ENCODE measurements at places on chromosomes 5 and 9.

GRCh38 chr5:102288630-102289029 is 7.5 kb downstream of the SLCO4C1 start:
- DNase-seq, result no peak

GRCh38 chr9:111405701-111406100 is 75.7 kb upstream of the OR2K2 start:
- DNase-seq, result no peak

GRCh38 chr9:5876026-5876425 is 14.7 kb upstream of the MLANA start:
- DNase-seq, result no peak

- DNase-seq, result no peak
Observed at GRCh38 chr9:126173929-126174328, 152.7 kb upstream of the MVB12B start.

DNA sequence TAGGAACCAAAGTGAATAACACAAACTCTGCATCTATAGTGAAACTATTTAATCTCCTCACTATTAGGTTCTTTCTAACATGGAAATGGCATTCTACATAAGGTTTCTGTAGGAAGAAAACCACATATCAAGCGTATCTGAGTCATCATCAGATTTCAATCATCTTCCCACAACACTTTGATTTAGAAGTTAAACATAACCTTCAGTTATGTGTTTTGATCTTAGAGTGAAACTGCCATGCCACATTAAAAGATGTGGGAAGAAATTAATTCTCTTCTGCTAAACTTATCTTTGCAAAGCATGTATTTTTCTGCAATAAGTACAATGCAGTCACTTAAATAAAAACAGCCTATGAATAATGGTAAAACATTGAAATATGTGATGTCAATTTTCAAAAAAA is 55.0 kb downstream of the MEF2C start:
- no peak for DNase-seq

DNA sequence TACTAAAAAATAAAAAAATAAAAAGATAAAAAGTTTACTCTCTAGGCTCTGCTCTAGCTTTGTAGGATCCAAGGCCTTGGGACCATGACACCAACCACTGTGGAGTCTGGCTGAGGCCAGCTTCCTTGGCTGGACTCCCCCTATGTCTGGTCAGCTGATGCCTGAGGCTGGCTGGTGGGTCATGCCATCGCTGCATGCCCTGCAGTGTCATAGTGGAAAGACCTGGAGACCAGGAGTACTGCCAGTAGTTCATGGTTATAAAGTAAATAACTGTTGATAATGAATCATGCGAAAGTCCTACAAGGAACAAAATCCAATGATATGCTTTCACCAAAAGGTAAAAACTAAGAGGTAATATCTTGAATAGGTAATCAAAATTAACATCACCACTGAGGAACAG is 43.2 kb downstream of the GARNL3 start:
- DNase-seq, result no peak

- DNase-seq, result no peak
Observed at GRCh38 chr9:124359855-124360678, 55.2 kb downstream of the PSMB7 start.

DNA sequence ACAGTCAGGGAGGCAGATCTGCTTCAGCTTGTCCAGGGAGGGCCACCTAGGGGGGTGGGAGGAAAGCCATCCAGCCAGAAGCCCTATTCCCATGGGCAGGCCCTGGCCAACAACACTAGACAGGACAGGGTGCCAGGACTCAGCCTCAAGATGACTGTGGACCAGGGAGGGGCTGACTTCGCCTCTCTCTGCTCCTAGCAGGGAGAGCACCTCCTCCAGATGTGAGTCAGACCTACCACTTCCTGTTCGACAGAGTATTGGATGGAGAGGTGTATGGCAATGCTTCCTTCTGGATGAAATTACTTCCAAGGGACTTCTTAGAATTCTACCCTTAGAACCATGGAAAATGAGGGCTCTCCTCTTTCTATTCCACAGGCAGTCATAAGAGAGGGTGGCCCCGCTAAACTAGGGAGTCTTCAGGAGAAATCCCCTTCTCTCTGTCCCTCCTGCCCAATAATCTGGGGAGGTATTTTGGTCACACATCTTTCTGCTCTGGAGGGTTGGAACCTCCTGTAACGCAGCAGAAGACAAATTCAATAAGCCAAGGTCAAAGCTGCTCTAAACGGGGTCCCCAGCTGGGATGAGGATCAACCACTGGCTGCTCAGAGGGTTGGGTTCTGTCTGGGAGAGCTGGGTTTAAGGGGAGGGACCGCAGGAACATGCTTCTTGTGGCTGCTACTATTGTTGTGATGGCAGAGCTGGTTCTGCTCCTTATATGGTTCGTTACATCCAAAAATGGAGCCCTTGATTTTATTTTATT is 23.2 kb upstream of the RCL1 start:
- no peak for DNase-seq

GRCh38 chr5:176664479-176664878 is 17.2 kb downstream of the TSPAN17 start:
- DNase-seq, result no peak

DNA sequence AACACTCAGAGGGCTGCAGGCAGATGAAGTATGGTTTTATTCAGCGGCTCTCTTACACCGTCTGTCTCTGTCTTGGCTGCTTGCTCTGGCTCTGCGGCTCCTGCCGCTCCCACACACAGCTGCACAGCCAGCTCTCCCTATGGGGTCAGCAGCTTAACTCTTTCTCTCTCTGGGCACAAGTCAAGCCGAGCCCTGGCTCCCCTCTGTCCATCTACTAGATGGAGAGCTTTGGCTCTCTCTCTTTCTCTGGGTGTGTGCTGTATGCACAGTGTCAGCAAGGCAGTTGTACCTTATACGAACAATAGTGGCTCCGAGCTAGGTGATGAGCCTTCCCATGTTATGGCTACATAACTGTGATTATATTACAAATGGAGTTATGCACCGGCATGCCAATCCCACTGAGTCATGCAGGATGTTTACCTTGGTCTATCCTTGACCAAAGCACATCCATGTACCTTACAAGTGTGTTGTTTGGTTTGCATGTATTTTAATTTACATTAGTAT is 19.3 kb upstream of the PPP2CA start:
- DNase-seq, result peak; percentile 52

- DNase-seq, result no peak
Observed at GRCh38 chr5:149628221-149628620, 46.9 kb downstream of the ARHGEF37 start.

DNA sequence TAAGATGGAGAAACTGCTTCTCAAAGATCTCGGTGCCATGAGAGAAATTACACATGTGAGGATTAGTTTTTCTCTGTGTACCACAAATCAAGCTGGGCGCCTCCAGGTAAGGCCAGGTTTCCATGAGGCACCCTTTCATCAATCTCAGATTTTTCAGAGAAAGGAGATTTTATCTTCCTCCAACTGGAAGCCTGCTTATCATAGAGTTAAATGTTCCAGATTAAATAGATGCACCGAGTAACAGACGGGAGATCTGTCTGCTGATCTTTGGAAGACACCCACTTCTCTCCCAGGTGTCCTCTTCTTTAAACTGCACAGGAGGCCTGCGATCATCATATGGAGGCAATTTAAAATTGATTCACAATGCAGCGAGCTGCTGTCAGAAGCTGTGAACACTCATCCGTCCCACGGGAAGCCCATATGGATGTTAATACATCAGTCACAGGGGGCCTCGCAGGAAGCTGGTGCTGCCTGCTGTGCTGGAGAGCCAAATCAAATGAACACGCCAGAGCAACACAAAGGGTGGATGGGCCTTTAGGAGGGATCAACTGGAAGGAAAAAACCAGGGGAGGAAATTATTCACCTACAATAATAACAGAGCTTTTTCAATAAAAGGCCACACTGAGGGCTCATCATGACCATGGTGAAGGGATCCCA is 93.3 kb downstream of the TLE1 start:
- no peak for DNase-seq

DNA sequence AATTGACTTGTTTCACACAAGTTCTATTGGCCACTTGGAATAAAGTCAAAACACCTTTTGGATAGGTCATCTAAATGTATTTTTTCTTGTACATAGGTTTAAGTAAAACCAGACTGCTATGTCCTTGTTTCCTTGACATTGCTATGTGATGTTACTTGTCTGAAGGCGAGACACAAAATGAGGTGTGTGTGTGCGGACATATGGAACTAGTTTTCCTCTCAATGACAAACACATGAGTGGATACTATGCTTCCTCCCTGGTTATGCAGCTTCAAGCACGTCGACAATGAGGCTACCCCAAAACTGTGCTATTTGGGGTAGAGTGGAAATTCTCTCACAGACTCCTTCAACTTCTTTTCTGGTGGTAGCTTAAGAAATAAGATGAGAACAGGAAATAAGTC is 276.8 kb downstream of the GAS1 start:
- DNase-seq, result no peak

DNA sequence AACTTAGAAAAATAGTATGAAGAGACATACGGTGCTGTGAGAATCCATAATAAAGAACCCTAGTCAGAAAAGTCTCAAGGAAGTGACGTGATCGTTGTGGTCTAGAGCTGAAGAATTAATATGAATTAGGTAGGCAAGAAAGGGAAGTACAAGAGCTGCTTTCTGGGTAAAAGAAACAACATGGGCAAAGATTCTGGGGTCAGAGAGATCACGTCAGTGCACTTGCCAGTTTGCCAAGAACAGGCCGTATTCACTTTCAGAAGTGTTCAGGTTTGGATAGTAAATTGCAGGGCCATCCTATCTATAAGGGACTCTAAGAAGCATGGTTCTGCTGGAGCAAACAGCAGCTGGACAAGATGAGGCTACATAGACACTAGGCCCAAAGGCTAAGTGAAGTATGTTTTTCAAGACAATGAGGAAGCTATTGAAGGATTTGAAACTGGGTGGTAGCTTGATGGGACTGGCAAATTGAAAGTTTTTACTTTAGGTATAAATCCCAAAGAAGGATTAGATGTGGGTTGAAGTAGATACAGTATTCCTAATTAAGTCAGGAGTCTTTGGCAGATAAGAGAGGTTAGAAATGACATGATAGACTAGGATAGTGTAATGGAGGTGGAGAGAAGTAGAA is 4.8 kb upstream of the CHD1 start:
- no peak for DNase-seq

- no peak for DNase-seq
Observed at GRCh38 chr9:136019681-136020060, 58.5 kb upstream of the UBAC1 start.

DNA sequence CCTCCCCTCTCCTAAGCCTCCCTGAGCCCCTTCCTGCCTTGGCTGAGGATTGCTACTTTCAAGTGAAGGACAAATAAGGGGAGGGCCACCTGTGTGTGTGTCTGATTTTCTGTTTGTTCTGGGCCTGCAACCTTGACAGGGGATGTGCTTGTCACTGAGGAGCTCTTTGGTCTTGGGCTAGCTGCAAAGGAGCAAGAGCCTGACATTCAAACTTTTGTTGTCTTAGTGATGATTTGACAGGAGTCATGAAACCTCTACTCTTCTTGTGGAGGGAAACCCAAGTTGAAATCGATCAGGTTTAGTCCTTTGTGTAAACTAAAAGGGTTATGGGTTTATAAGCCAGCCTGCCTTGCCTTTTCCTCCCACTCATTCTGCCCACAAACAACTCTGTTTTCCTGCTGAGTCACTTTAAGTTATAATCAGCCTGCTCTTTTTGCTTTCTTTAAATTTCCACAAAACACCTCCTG is 16.9 kb downstream of the CLTA start:
- DNase-seq, result no peak

DNA sequence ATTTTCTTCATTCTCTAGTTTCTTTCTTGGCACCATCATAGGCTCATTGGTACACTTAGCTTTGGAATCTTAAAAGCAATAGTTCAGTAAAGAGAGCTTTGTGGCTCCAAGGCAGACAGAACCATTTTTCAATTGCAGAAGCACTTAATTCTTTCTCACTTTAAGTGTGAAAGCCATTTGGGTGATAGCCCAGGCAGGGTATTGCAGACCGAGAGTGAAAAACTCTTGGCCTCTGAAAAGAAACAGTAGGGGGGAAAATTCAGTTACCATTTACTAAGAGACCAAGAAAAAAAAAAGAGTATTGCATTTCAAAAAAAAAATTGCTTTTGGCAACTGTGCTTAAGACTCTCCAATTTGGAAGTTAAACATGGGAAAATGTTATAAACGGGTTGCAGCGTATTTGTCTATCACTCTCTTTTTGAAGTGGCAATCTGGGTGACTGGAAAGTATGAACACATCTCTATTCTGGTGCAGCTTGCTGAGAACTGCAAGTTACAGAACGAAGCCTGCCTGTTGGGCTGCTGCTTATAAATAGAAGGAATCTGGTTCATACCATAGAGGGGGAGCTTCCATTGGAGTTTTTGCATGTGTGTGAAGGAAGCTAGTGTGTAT is 170.5 kb downstream of the TLE4 start:
- DNase-seq, result no peak

- DNase-seq, result peak; percentile 67
Observed at GRCh38 chr5:52787600-52788504, at the start of the genes ITGA1 and PELO. TSS of gene ITGA1 (plus strand) at chr5:52787916. CDS start at chr5:52788354, 438 bp downstream. TSS of gene PELO (plus strand) at chr5:52787916. CDS start at chr5:52800395, 12,479 bp downstream.

GRCh38 chr9:135908093-135908753 is 877 bp upstream of the CAMSAP1 start:
- no peak for DNase-seq

DNA sequence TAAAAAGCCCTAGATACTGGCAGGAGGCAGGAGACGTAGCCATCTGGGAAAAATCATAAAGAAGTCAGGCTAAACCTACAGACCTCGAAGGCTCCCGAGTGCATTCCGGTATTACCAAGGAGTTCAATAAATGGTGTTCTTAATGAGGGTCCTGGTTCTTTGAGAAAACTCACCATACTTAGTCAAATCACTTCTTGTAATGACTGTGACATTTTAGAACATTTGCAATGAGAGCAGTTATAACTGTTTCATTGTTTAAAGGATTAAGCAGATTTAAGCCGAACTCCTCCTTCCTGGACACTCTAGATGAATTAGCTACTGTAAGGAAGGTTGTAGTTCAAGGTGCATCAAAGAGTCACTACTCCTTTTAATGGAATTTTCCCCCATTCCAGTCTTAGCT is 67.8 kb downstream of the EFNA5 start:
- DNase-seq, result no peak

- peak; percentile 20 for DNase-seq
Observed at GRCh38 chr9:127159325-127159801, 36.9 kb upstream of the ANGPTL2 start.

DNA sequence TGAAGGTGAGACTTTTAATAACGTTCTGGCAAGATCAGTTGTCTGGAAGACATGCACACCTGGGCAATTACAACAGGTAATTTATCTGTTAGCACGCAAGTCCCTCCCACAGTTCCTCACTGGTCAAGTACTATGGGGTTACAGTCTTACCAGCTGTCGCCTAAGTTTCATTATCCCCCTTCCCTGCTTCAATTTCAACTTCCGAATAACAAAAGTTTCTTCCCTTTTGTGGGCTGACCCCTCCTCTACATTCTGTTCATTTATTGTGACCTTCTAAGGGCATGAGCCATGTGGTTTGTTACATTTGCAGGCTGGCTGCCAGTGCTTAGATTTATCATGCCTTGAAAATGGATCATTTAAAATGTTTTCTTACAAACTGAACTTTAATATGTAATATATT is 16.5 kb downstream of the GAPT start:
- DNase-seq, result no peak
